Ovary (tissue), 10 donors: ENCODE measurements at places on chromosomes 2 and 18. TPM values are rescaled to one million over a fixed set of nuclear protein-coding genes. Genes with fewer than 3 reads are reported as not detected.

GRCh38 chr2:212669761-212670160 lies 131.2 kb upstream of the ERBB4 start:
- H3K27me3 ChIP-seq, result no peaks in the 10 kb centered on the region
- no peak overlapping the region for H3K27ac ChIP-seq
- no peak overlapping the region for H3K4me3 ChIP-seq
- H3K4me1 ChIP-seq, result no peaks in the 10 kb centered on the region
- H3K36me3 ChIP-seq, result no peaks in the 10 kb centered on the region

DNA sequence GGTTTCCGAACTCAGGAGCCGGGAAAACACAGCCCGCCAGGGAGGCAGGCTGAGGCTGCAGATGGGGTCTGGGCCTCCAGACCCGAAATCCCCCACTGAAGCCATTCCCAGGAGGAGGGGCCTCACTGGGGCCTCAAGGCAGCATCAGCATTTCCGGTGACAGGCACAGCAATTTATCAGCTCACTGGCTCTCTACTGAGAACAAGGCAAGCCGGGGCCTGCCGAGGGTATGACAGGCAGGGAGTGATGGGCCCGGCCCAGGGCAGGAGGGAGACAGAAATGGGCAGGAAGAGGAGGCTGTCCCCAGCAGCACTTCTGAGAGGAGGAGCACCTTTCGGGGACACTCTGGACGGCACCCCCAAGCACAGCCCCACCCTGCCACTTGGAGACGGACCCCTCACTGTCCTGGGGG lies 12.5 kb downstream of the SDC1 start:
- DNase-seq, result peak; percentile 44
- no peak overlapping the region for H3K27ac ChIP-seq
- H3K4me1 ChIP-seq, result peaks cover 11% of the 10 kb centered on the region
- H3K36me3 ChIP-seq, result no peaks in the 10 kb centered on the region
- H3K27me3 ChIP-seq, result no peaks in the 10 kb centered on the region

DNA sequence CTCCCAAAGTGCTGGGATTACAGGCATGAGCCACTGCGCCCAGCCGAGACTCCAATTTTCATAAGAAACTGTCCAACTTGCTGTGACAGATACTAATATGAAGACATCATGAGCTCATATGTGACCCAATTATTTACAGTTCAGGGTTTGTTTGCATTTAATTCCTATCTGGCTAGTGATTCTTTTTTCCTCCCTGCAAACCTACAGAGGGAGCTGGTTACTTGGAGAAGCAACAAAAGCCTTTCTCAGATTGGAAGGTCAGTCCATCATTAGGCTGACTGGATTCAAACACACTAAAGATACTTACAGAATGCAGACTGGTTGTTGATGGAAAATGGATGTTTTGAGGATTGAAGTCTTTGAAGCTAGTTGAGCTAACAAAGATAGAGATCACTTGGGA lies 176.4 kb downstream of the ANKRD44 start:
- no peaks in the 10 kb centered on the region for H3K36me3 ChIP-seq
- DNase-seq, result no peak
- no peak overlapping the region for H3K27ac ChIP-seq
- no peak overlapping the region for H3K4me3 ChIP-seq

- H3K36me3 ChIP-seq, result no peaks in the 10 kb centered on the region
- H3K27ac ChIP-seq, result no peak overlapping the region
- no peaks in the 10 kb centered on the region for H3K27me3 ChIP-seq
- DNase-seq, result no peak
- H3K4me3 ChIP-seq, result no peak overlapping the region
Measured at GRCh38 chr2:136005462-136006196, 20.2 kb upstream of the DARS1 start.

Gene STAM2
- total RNA-seq, result 34.5 TPM

- H3K4me1 ChIP-seq, result peaks cover 4% of the 10 kb centered on the region
- DNase-seq, result no peak
- no peaks in the 10 kb centered on the region for H3K36me3 ChIP-seq
- no peak overlapping the region for H3K4me3 ChIP-seq
- H3K27me3 ChIP-seq, result no peaks in the 10 kb centered on the region
- no peak overlapping the region for H3K27ac ChIP-seq
Measured at GRCh38 chr2:126884861-126885750, 13.6 kb upstream of the TEX51 start.

DNA sequence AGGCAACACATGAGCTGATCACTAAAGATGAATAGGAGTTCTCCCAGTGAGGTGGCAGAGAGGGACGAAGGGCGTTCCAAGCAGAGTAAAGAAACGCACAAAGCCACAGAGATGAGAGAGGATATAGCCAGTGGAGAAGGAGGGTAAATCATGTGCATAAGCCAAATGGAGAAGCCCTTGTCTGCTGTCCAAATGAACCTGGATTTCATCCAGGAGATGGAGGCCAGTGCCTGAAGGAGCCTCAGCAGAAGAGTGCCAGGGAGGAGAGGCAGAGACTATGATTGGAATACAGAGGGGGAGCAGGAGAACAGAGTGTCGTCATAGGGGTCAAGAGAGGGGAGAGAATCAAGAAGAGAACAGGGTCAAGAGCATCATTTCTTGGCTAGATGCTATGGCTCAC lies 48.9 kb upstream of the STPG4 start:
- H3K27me3 ChIP-seq, result no peaks in the 10 kb centered on the region
- H3K4me1 ChIP-seq, result peaks cover 9% of the 10 kb centered on the region
- H3K27ac ChIP-seq, result no peak overlapping the region
- H3K4me3 ChIP-seq, result no peak overlapping the region

Gene HOXD12
- not detected for total RNA-seq

Gene EVX2
- total RNA-seq, result not detected

GRCh38 chr2:177359836-177360595 lies 32.6 kb upstream of the AGPS start:
- H3K27ac ChIP-seq, result no peak overlapping the region
- peaks cover 4% of the 10 kb centered on the region for H3K4me1 ChIP-seq
- H3K27me3 ChIP-seq, result no peaks in the 10 kb centered on the region
- no peak overlapping the region for H3K4me3 ChIP-seq
- DNase-seq, result no peak
- no peaks in the 10 kb centered on the region for H3K36me3 ChIP-seq

Gene SKOR2
- not detected for total RNA-seq

DNA sequence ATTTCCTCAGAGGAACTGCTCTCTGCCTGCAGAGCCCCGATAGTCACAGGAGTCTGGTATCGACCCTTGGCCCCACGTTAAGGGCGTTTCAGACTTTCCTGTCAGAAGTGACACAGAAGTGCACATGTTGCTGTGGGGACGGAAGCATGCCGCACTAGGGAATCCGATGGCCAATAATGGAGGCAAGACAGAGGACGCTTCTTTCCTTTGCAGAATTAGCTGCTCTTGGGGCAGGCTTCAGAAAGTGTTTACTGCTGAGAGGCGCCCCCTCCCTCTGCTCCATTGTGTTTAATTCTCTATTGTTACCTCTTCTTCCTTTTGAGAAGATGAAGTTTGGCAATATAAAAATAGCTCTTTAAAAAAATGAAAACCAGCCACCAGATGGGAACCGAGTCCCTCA lies 118.6 kb upstream of the EML6 start:
- no peak for DNase-seq
- peaks cover 32% of the 10 kb centered on the region for H3K4me1 ChIP-seq
- no peaks in the 10 kb centered on the region for H3K36me3 ChIP-seq
- no peak overlapping the region for H3K4me3 ChIP-seq
- no peaks in the 10 kb centered on the region for H3K27me3 ChIP-seq
- no peak overlapping the region for H3K27ac ChIP-seq

DNA sequence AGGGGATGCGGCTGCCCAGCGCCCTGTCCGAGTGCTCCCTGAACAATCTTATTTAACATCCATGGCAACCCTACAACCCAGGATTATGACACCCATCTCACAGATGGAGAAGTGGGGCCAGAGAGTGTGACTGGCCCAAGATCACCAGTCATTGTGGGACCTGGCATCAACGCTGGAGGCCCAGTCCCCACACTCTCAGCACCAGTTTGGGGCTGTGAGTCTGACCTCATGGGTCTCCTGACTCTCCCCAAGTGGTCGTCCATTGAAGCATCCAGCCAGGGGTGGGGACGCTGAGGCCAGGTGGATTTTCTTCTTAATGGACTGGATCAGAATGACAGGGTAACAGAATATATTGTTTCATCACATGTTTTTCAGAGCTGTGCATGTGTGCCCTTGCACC lies 24.5 kb downstream of the MAL start:
- DNase-seq, result no peak
- no peaks in the 10 kb centered on the region for H3K36me3 ChIP-seq
- H3K4me1 ChIP-seq, result no peaks in the 10 kb centered on the region
- no peaks in the 10 kb centered on the region for H3K27me3 ChIP-seq
- H3K27ac ChIP-seq, result no peak overlapping the region

- no peak overlapping the region for H3K27ac ChIP-seq
- no peaks in the 10 kb centered on the region for H3K27me3 ChIP-seq
- no peaks in the 10 kb centered on the region for H3K36me3 ChIP-seq
- H3K4me3 ChIP-seq, result no peak overlapping the region
- no peak for DNase-seq
Measured at GRCh38 chr2:174166261-174166660, 82.1 kb downstream of the OLA1 start.

Gene TRIM43
- total RNA-seq, result not detected

GRCh38 chr18:62425465-62426190 lies 97.2 kb upstream of the ZCCHC2 start:
- H3K4me3 ChIP-seq, result peak overlapping the region; percentile 18
- H3K27me3 ChIP-seq, result no peaks in the 10 kb centered on the region
- H3K36me3 ChIP-seq, result no peaks in the 10 kb centered on the region
- H3K27ac ChIP-seq, result peak overlapping the region; percentile 59
- DNase-seq, result peak; percentile 75
- H3K4me1 ChIP-seq, result peaks cover 2% of the 10 kb centered on the region

Gene PLCD4
- total RNA-seq, result 0.45 TPM
